ENCODE measurements at places on chromosomes 13 and 19.

GRCh38 chr19:39196860-39197562 is at the start of gene NCCRP1:
TSS of gene NCCRP1 (plus strand) at chr19:39196964. CDS start at chr19:39196983, 19 bp downstream.
- no peak for DNase-seq

DNA sequence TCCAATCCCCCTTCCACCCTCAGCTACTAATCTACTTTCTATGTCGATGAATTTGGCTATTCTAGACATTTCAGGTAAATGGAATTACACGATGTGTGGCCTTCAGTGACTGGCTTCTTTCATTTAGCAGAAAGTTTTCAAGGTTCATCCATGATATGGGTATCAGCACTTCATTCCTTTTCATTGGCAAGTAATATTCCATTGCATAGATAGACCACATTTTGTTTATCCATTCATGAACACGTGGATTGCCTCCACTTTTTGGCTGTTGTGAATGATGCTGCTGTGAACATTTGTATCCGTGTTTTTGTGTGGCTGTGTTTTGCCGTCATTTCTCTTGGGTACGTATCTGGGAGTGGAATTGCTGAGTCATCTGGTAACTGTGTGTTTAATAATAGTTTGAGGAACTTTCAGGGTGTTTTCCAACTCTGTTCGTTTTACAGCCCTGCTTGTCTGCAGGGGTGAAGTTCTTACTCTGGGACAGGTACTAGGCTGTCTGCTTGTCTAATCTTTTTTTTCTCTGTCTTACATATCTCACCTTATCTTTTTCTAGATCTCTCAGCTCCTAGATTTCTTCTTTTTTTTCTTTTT is 32.5 kb downstream of the MARK4 start:
- peak; percentile 37 for DNase-seq

DNA sequence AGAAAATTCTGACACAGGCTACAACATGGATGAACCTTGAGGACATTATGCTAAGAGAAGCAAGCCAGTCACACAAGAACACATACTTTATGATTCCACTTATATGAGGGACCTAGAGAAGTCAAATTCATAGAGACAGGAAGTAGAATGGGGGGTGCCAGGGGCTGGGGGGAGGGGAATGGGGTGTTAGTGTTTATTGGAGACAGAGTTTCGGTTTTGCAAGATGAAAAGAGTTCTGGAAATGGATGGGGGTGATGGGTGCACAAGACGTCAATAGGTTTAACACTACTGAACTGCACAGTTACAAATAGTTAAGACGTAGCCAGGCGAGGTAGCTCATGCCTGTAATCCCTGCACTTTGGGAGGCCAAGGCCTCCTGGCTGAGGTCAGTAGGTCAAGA is 3.5 kb upstream of the ZNF787 start:
- DNase-seq: no peak

- DNase-seq: no peak
Observed at GRCh38 chr19:2602391-2603181, 99.9 kb downstream of the GNG7 start.

GRCh38 chr19:52959613-52960295 is 2.9 kb downstream of the ZNF816 start:
- DNase-seq: no peak

GRCh38 chr13:112874751-112875300 is 94.2 kb upstream of the MCF2L start:
- no peak for DNase-seq

DNA sequence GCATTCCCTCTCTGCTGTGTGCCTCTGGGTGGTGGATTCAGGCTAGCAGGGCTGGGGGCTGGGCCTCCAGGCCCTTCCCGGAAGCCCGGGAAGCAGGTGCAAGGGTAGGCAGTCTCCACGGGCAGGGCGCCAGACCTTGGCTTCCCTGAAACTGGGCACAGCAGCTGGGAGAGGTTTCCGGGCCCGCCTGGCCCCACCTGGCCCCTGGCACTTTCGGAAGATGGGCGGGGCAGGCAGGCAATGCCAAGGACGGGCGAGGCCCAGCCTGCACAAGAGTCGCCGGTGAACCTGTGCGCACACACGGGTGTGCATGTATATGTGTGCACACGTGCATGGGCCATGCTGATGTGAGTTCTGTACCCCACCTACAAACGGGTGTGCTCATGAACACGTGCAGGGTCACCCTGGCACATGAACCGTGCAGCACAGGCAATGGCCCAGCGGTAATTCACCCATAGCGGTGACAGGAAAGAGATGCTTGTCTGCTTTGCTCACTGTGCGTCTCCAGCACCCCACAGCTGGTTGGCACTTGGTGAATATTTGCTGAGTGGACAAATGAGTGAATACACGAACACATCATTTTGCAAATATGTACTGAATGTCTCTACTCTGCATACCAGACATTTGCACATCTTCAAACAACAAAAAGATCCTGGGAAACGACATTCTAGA is 15.3 kb downstream of the GADD45B start:
- no peak for DNase-seq

- DNase-seq: no peak
Observed at GRCh38 chr13:45468635-45469034, 3.9 kb downstream of the COG3 start.

DNA sequence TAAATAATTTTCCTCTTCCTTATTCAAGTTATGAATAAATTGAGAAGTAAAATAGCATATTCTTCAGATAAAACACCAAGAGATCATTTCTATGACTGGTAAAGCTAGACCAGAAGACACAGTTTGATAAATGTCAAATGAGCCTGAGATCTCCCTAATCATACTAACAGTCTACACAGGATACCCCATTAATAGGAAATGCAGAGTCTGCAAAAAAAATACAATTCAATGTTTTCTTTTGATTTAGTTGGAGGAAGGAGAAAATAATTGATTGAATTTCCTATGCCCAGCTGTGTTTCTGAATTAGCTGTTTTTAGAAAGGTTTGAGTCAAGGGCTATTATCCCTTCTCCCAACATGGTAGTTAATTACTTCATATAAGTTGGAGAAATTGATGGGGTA is 734.6 kb upstream of the SLITRK1 start:
- DNase-seq: no peak

- DNase-seq: no peak
Observed at GRCh38 chr19:34225659-34226015, 28.7 kb upstream of the GARRE1 start.

GRCh38 chr13:27842571-27842970 is 50.3 kb downstream of the GSX1 start:
- no peak for DNase-seq

- DNase-seq: no peak
Observed at GRCh38 chr13:111491659-111492058, 171.2 kb downstream of the TEX29 start.

GRCh38 chr13:28684257-28684656 is 25.3 kb downstream of the POMP start:
- no peak for DNase-seq

DNA sequence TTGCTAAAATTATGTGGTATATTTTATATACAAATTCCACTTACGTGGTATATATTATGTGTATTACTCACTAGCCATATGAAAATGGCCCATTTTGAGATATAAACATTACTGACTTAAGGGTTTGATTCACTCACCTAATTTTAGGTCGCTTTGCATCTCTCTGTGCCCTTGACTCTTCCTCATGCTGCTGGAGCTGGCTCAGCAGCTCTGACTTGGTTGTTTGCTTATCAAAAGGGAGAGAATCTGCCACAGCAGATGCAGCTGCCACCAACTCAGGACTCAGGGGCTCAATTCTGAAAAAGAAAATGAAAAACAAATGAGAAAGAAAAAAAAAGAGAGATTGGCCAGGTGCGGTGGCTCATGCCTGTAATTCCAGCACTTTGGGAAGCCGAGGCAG is 12.2 kb downstream of the MRPS31 start:
- DNase-seq: no peak

- peak; percentile 50 for DNase-seq
Observed at GRCh38 chr19:18895038-18895823, 727 bp downstream of the CERS1 start.

GRCh38 chr13:34810996-34811395 is 131.1 kb upstream of the NBEA start:
- DNase-seq: no peak

DNA sequence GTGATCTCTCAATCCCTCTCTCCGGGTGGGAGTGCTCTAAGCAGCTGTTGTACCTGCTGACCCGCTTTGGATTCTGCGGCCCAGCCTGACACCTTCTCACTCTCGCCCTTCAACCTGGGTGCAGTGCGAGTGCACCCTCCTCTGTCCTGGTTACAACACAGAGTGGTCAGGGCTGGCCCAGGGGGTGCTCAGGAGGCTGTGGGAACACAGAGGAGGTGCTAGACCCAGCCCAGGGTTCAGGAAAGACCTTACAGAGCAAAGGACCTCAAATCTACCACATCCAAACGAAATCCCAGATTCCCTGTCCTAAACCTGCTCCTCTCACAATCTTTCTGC is 23.7 kb downstream of the ZNF175 start:
- no peak for DNase-seq

DNA sequence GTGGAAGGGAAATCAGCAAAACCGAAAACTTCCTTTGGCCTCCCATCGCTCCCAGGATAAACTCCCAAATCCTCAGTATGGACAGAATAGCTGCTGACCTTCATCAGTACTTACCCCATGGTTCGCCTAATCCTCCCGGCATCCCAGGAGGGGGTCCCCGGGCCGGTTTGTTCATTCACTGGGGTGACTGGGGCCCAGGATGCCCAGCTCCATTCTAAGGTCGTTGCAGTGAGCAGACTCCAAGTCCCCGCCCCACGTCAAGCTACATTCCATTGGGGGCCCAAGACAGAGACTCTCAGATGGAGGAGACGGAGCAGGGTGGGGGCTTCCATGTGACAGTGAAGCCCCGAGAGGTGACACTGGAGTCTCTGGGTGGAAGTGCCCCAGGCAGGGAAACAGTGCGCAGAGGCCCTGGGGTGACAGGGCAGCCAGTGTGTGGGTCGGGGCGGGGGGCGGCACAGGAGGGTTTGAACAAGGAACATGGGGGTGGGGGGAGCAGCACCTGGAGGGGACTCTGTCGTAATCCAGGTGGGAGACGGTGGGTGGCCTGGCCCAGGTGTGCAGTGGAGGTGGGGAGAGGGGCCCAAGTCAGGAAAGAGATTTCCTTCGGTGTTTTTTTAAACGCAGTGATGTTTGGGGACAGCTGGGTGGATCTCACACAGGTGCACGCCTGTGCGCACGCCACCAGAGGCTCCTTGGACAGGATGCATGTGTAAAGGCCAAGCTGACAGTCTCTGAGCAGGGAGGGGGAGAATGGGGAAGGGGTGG is 5.1 kb downstream of the SSBP4 start:
- DNase-seq: no peak

DNA sequence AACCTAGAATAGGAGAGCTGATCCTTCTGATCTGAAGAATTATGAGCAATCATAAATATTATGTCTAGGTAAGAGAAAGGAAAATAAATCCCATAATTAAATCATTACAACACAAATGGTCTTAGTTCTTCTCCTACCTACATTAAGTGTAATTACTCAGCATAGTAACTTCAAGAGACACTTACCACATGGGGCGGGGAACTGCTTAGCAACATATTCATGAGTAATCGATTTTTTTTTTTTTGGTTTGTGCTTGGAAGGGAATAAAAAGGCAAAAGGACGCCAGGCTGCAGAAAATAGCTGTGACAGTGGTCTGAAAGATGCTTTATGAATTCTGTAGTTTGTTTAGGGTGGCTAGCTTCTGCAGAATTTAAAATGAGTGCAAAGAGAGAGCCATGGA is 103.3 kb upstream of the HTR2A start:
- DNase-seq: no peak

GRCh38 chr13:59755632-59756290 is 408.0 kb downstream of the DIAPH3 start:
- DNase-seq: no peak
